HS-5 (cell line): ENCODE measurements at places on chromosomes 13 and 19.

- no peak for DNase-seq
Measured at GRCh38 chr13:102440259-102440936, 38.5 kb upstream of the FGF14 start.

- DNase-seq, result no peak
Measured at GRCh38 chr13:98678741-98679140, 73.7 kb downstream of the SLC15A1 start.

GRCh38 chr13:35016362-35017112 lies 74.5 kb downstream of the NBEA start:
- no peak for DNase-seq

DNA sequence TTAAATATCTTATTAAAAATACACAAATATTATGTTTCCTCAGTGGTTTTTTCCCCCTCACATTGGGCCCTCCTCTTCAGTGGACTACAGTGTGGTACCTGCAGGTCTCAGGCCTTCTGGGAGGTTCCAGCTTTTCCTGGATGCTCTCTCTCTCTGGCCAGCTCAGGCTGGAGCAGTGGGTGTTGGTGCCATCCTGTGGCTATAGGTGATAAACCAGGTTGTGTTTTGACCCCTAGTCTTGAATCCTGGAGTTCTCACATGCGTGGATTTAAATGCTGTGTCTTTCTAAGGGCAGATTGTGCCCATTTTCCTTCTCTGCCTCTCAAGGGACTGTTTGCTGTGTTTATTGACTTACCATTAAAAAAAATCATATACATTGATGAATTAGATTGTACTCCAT lies 41.2 kb upstream of the ZNF527 start:
- no peak for DNase-seq

DNA sequence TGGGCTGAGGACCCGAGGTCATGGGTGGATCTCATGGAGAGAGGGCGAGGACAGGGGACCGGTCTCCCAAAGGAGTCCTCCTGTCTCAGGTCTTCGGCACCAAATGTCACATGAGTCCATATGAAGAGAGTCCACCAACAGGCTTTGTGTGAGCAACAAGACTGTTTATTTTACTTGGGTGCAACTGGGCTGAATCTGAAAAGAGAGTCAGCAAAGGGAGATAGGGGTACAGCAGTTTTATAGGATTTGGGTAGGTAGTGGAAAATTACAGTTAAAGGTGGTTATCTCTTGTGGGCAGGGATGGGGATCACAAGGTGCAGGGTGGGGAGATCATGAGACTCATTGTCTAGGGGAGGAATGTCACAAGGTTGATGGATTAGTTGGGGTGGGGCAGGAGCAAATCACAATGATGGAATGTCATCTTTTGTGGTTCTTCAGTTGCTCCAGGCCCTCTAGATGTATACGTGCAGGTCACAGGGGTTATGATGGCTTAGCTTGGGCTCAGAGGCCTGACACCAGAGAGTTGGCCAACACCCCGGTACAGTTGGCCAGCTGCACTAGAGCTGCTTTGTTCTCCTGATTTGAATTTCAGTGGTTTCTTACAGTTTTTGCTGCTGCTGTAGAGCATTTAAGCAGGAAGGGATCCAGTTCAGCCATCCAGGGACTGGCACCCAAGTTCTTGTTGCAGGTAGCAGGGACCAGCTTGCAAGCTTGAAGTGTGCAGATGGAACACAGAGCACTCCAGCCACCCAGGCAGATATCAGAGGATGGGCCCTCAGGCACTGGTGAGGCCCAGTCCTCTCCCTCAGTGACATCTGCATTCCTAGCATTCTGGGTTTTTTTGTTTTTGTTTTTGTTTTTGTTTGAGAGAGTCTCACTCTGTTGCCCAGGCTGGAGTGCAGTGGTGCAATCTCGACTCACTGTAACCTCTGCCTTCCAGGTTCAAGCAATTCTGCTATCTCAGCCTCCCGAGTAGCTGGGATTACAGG lies 26.4 kb upstream of the IGFL1 start:
- no peak for DNase-seq

- no peak for DNase-seq
Measured at GRCh38 chr13:58706421-58706820, 1074.9 kb downstream of the PCDH17 start.

- no peak for DNase-seq
Measured at GRCh38 chr13:112887557-112887991, 81.4 kb upstream of the MCF2L start.

GRCh38 chr13:103157434-103158145 lies 91.4 kb upstream of the SLC10A2 start:
- DNase-seq, result no peak

GRCh38 chr19:29745253-29745652 lies 30.2 kb upstream of the C19orf12 start:
- DNase-seq, result no peak

GRCh38 chr19:11180346-11180745 lies 17.0 kb downstream of the KANK2 start:
- DNase-seq, result no peak

- DNase-seq, result no peak
Measured at GRCh38 chr19:8366961-8367326, 3.0 kb downstream of the ANGPTL4 start.

- DNase-seq, result no peak
Measured at GRCh38 chr13:35782793-35783192, 306.3 kb upstream of the MAB21L1 start.

- peak; percentile 33 for DNase-seq
Measured at GRCh38 chr19:13597640-13598039, 91.4 kb upstream of the CACNA1A start.

DNA sequence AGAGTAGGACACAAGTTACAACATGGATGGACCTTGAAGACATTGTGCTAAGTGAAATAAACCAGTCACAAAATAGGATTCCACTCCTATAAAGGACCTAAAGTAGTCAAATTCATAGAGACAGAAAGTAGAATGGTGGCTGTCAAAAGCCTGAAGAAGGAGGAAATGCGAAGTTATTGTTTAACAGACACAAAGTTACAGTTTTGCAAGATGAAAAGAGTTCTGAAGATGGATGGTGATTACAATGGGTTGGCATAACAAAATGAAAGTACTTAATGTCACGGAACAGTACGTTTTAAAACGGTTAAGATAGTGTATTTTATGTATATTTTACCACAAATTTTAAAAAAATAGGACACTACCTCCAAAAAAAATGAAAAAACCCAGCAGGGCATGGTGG lies 34.8 kb downstream of the FOXO1 start:
- DNase-seq, result no peak

DNA sequence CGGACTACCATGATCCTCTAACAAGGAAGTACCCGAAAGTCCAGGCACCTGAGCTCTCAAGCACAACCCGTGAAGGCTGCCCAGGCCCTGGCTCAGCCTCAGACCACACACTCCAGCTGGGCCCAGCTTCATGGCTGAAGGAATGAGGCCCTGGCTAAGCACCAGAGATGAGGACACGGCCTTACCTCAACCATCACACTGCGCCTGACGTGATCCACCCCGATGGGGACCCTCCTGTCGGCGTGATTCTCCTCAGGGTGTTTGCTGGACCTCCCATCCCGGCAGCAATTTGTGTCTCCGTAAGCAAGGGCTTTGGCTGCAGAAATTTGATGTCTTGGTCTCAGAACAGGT lies 56.5 kb downstream of the F2RL3 start:
- DNase-seq, result no peak

- DNase-seq, result no peak
Measured at GRCh38 chr13:75666646-75667351, 30.7 kb downstream of the LMO7 start.

DNA sequence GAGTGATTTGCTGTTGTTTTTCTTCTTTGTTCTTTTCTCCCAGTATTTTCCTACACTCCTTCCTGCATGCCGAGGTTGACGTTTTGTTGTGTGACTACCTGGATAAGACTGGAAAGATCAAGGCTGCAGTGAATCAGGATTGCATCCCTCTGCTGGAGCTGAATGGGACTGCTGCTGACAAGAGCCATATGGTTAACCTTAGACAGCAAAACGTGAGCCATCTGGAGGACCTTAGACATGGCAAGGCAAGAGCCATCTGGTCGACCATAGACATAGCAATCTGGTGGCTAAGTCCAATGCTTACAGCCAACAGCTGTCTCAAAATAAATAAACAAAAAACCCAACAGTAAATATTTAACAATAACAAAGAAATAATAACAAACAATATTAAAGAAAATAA lies 42.6 kb upstream of the ZNF91 start:
- DNase-seq, result no peak

GRCh38 chr13:59259165-59260000 lies 904.3 kb downstream of the DIAPH3 start:
- no peak for DNase-seq

GRCh38 chr13:33287142-33287882 lies 1.8 kb upstream of the STARD13 start:
- no peak for DNase-seq

- DNase-seq, result no peak
Measured at GRCh38 chr13:28468023-28468915, 26.7 kb downstream of the FLT1 start.

- DNase-seq, result no peak
Measured at GRCh38 chr19:53906211-53907192, 2.6 kb upstream of the CACNG7 start.

DNA sequence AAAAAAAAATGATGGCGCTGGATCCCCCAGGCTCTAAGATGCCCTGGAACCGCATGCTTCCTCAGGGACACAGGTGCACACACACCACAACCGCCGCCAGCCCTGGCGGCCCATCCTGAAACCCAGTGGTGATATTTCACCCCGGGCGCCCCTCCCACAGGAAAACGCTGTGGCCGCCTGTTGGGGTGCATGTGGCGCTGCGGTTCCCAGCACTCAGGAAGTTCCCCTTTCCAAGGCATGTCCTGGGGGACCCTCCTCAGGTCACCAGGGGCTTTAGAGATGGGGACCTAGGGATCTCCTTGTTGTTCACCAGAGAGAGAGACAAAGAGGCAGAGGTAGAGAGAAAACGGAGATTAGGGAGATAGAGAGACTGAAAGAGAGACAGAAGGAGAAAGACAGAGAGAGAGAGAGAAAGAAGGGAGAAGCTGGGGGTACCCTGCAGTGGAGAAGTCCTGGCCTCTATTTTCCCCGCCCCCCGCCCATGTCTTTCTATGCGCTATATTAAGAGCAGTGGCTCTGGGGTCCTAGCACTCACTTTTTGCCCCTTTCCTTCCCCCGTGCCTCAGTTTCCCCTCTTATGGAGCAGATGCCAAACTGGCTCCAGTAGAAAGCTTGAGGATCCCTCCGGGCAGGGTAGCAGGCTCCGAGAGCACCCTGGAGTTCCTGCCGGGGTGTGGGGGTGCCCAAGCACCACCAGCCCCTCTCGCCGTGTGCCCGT lies 2.3 kb downstream of the ADGRE2 start:
- DNase-seq, result no peak

DNA sequence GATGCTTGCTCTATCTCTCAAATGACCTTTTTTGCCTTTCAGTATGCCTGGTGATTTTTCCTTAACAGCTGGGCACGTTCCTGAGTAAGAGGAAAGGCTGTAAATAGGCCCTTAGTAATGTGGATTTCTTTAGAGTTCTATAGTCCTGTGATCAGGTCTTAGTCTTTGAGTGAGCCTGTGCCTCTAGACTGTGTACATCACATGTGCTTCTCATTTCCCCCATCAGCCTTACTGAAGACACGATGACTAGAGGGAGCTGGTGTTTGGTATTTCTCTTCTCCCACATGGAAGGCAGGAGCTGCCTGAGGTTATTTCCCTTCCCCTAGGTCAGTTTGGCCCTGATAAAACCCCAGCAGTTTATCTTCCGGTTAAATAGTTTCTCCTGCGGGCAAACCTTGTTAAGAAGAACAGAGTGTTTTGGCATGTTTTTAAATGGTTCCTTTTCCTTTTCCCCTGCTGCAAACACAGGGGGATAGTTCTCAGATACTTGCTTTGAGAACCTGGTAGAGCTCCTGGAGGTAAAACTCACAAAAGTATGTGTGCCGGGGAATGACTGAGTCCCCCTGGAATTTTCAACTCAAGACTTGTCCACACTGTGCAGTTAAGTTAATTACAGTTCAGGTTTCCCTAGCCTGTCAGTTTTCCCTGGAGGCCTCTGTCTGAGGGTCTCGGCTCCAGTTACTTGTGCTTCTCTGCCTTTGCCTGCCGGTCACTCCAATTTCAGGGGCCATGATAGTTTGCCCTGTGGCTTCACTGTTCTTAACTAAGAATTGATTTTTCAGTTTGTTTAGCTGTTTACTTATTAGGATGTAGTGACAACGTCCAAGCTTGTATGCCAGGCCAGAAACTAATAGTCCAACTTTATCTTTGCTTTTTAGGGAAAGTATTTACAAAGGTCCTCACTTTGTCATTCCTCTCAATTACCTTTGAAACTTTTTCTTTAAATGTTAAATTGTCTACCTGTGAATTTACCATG lies 94.4 kb downstream of the URI1 start:
- no peak for DNase-seq

- no peak for DNase-seq
Measured at GRCh38 chr13:113001241-113002140, 32.5 kb downstream of the MCF2L start.

- DNase-seq, result no peak
Measured at GRCh38 chr13:91406619-91407018, 8.2 kb downstream of the GPC5 start.

- no peak for DNase-seq
Measured at GRCh38 chr19:2602391-2603181, 99.9 kb downstream of the GNG7 start.
